ENCODE measurements at places on chromosomes 2 and 18. TPM values are rescaled to one million over a fixed set of nuclear protein-coding genes. Genes with fewer than 3 reads are reported as not detected.

DNA sequence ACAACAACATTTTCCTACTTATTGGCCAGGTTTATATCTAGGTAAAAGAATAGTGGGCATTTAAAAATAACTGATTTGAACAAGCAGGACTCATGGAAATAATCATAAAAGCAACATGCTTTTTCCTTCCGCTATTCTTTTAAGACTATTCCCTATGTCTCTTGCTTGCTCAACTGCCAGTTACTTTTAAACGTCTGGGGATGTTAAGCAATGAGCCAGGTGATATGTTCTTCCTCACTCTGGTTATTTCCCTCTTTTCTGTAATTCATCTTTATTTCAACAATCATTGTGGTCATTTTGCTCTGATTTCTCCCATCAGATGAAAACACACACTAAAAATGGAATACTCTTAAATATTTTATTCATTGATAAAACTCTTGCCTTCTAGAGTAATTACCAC, 33.4 kb upstream of the SLC8A1 start:
- DNase-seq: no peak

DNA sequence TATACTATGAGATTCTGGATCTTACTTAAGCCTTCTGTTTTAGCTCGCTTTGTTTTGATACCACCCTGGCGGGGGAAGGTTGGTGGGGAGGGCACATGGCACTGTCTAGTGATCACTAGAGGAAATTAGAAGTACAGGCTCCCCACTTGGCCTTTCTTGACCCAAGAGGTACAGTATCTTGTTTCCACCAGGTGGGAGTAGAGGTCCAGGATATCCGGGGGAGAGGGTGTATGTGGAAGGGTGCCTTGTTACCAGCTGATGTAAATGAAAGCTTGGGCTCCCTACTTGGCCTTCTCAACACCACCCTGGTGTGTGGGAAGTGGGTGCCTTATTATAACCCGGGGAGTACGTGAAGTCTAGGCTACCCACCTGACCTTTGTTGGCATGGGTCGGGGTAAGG, 7.5 kb downstream of the GALNT1 start:
- no peak for DNase-seq

GRCh38 chr2:64913357-64913869, 75.8 kb upstream of the SLC1A4 start:
- no peak for DNase-seq

GRCh38 chr2:185245806-185246205, 492.8 kb upstream of the FSIP2 start:
- peak; percentile 39 for DNase-seq

DNA sequence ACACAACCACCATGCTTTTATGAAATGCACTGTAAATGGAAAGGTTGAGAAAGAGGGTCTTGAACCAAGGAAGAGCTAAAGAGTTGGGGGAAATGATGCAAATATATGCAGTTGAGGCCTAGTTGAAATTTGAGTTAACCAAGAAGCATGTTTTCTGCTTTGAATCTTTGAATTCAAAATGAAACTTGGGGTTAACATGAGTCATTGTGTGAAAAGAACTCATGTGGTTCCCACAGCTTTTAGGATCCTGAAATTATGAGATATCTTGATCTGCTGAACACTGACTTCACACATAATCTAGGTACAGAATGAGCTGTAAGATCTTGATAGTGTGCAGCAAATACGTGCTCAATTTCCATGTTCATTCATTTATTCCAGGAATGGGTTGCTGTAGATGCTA, 422.9 kb upstream of the TRIB2 start:
- no peak for DNase-seq

DNA sequence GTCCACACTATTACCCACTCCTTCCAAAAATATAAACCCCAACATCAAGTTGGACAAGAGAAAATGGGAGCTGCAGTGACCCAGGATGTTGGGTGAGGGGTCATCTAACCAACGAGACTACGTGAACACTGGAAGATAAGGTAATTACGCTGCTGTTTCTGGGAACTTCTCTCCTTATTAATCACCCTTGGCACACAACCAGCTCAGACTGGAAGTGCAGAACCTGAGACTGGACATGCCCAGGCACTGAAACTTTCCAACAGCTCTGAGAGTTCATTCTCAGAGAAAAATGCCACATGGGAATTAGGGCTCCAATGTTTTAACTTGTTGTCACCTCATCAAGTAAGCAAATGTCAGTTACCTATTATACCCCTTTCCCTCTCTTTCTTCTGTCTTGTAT, 135.3 kb downstream of the CCDC148 start:
- DNase-seq: no peak

DNA sequence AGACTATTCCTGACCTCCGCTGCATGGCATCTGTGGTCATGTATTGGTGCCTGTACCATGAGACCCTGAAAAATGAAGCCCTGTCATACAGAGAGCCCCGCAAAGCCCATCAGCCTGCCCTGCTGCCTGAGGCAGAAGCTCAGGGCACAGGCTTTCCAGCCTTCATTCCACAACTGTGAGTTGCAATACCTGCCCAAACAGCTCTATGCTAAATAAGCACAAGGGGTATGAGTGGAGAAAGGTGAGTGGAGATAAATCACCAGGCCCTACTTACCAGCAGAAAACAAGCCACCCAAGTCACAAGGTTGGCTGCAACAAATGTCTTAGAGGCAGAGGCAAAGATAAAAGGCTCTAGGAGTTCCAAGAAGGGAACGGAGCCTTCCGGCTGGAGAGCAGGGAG, 277.4 kb downstream of the TNS1 start:
- no peak for DNase-seq

DNA sequence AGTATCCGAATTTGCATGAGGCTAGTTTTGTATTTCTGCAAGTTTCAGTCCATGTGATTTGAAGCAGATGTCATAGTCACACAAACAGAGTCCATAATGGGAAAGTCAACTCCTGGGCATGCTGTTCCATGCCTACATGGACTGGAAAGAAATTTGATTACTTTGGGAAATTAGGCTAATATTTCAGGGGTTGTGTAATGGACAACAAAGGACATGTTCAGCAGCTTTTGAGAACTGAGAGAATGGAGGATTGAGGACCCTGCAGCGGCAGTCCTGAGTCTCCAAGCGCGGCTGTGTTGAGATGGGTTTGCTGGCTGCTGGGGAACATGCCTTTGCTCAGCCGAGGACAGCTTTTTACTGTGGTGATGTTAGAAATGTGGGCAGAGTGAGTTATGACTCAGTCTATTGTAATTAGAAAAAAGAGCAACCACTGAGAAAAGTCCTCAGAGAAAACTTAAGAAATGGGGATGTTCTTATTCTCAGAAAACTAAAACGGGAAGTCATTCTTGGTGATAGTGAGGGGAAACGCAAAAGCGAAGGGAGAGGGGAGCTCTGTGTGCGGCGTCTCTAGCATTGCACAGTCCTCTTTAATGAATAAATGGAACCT, 149.2 kb downstream of the FAM210A start:
- DNase-seq: no peak

DNA sequence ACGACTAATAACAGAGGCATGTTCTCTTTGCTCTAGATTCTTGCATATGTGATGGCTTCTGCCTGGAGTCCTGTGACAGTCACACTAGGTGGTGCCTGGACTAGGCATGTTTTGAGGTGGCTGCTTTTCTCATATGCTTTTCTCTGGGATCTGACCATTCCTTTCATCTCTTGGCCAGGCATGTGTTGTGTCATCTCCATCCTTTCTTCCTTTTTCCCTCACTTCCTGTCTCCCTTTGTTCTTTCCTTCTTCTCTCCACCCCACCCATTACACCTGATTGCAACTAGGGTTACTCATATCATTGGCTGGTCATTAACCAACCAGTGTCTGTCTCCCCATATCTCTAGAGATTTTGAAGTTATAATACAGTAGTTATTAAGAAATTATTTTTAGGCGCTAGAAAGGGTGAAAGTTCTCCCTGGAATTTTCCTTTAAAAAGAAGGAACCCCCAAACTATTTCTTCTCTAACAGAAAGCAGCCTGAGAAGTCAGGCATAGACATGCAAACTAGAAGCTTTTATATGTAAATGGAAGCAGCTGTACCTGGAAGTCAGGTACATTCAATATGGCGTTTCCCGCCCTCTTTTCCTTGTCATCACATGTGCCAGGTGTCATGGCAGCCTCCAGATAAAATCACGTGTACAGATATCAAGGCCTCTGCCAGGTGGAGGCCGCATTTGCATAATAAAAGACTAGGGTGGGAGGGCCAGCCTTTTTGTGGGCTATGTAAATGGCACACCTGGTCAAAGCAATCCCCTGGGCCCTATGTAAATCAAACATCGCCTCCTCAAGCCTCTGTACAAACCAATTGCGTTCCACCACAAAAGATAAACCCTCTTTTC, 220.4 kb upstream of the MEX3C start:
- DNase-seq: no peak

GRCh38 chr2:58541511-58541910, 300.4 kb upstream of the FANCL start:
- no peak for DNase-seq

- no peak for DNase-seq
Measured at GRCh38 chr2:231218366-231218765, 19.9 kb downstream of the ARMC9 start.

- no peak for DNase-seq
Measured at GRCh38 chr2:960061-960736, 9.6 kb downstream of the SNTG2 start.

GRCh38 chr2:29802986-29803385, 118.4 kb downstream of the ALK start:
- no peak for DNase-seq

DNA sequence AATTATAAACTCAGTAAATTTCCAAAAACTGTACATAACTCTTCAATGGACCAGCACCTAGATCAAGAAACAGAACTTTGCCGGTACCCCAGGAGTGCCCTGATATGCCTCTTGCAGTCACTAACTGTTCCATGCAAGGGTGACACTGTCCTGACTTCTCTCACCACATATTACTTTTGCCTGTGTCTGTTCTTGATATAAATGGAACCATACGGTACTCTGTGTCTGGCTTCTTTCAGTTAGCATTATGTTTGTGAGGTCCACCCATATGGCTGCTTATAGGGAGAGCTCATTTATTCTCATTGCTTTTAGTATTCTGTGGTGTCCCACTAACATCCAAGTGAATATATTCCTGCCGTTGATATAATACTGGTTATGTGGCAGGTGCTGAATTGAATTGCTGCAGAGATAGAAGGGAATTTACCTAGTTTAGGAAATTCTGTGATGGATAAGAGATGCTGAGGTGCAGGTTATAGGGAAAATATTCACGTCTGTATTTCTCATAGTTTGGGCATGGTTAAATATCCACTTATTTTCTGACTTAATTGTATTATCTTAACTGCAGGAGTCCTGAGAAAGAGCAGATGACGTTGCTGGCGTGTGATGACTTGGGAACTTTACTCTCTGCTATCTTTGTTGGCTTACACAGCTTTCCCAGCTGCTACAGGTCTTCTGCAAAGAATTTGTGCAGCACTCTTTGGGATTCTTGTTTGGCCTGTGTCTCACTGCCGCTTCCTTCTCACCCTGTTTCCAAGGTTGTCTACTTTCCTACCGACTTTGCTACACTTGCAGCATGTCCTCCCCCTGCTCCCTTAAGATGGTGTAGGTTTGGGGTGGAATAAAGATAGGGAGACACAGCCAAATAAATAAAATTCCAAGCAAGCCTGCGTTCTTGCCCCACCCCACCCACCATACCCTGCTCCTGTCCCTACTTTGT, 107.9 kb downstream of the MAP4K4 start:
- no peak for DNase-seq

- DNase-seq: no peak
Measured at GRCh38 chr2:210230518-210230917, 5.3 kb upstream of the ACADL start.

- DNase-seq: no peak
Measured at GRCh38 chr2:120483355-120483754, 137.4 kb downstream of the INHBB start.

GRCh38 chr2:239339726-239340601, 60.9 kb downstream of the HDAC4 start:
- no peak for DNase-seq

GRCh38 chr2:181977661-181978350, 7.8 kb upstream of the PPP1R1C start:
- no peak for DNase-seq

- no peak for DNase-seq
Measured at GRCh38 chr18:68822926-68823325, 25.0 kb downstream of the CCDC102B start.

- DNase-seq: no peak
Measured at GRCh38 chr18:21167641-21168377, 56.2 kb upstream of the ROCK1 start.

DNA sequence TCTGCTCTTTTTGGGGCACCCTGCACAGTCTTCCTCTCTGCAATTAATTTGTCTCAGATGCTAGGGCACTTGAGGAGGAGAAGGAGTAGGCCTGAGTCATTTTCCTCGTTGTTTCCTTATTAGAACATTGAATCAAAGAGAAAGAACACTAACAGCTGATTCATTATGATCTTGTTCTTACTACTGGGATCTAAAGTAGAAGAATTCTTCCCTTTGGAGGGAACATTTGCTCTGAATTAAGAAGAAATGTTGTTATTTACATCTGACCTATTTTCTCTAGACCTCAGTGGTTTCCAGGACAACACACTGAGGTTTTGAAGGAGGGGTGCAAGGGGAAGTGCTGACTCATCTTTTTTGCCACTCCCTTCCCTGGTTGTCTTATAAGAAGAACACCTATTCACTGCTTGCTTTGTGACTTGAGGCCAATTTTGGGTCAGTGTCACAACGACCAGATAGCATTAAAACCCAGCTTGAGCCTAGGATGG, 24.3 kb upstream of the STAT1 start:
- DNase-seq: no peak

GRCh38 chr2:232628466-232629128, 4.8 kb upstream of the EFHD1 start:
- DNase-seq: peak; percentile 60

GRCh38 chr2:109244750-109245382, 115.9 kb downstream of the SH3RF3 start:
- no peak for DNase-seq

- no peak for DNase-seq
Measured at GRCh38 chr18:36650266-36650665, 178.5 kb downstream of the TPGS2 start.

DNA sequence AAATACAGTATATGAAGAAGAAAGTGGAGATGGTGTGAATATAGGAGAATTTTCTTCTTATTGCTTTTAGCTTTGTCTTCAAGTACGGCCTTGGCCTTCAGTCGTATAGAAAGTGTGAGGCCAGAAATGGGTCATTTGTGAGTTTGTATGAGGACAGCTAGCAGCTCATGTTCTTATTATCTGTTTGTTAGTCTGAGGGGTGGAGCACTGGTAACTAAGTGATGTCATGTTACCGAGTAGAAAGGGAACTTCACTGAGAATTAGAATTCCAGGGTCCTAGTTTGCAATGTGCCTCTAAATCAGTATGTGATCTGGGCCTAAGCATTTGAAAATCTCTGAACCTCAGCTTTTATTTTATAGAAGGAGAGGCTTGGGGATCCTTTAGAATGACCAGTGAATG, 588.6 kb downstream of the NRXN1 start:
- no peak for DNase-seq

- no peak for DNase-seq
Measured at GRCh38 chr2:54457323-54458023, 1.3 kb downstream of the SPTBN1 start.

Gene COL4A4
- polyA plus RNA-seq: 0.08 TPM

Gene BMP10
- not detected for polyA plus RNA-seq

Gene AQP12A
- not detected for polyA plus RNA-seq

Gene PIAS2
- polyA plus RNA-seq: 28.4 TPM

Gene DAPL1
- not detected for polyA plus RNA-seq

Gene CDH20
- polyA plus RNA-seq: 1.0 TPM

Gene SPEG
- polyA plus RNA-seq: 134 TPM

Gene OSBPL6
- polyA plus RNA-seq: 7.0 TPM

Gene NFATC1
- 14.7 TPM for polyA plus RNA-seq

Gene SPDYA
- polyA plus RNA-seq: 0.84 TPM

Gene GREB1L
- polyA plus RNA-seq: 17.5 TPM

Gene EFR3B
- polyA plus RNA-seq: 5.5 TPM
